ENCODE measurements at places on chromosomes 2 and 18.
A peak's percentile ranks its signal among the peaks of the same experiment; 100 is the strongest.

DNA sequence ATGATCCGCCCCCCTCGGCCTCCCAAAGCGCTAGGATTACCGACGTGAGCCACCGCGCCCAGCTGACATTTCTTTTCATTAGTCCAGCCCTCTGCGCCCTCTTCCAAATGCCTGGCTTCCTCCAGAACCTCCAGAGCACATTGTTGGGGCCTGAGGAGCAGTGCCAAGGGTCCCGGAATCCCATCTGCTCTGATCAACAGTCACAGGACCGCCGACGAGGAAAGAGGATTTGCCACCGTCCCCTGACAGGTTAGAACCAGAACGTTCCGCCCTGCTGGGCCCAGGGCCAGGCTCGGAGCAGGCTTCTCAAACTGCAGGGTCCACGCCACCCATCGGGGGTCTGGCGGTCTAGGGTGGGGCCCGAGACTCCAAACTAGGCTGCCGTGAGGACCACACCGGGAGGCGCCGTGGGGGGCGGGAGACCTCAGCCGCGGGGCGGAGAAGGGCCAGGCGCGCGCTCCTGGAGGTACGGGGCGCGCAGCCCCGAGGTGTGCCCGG is 36.9 kb upstream of the ITM2C start:
- no peak for DNase-seq

DNA sequence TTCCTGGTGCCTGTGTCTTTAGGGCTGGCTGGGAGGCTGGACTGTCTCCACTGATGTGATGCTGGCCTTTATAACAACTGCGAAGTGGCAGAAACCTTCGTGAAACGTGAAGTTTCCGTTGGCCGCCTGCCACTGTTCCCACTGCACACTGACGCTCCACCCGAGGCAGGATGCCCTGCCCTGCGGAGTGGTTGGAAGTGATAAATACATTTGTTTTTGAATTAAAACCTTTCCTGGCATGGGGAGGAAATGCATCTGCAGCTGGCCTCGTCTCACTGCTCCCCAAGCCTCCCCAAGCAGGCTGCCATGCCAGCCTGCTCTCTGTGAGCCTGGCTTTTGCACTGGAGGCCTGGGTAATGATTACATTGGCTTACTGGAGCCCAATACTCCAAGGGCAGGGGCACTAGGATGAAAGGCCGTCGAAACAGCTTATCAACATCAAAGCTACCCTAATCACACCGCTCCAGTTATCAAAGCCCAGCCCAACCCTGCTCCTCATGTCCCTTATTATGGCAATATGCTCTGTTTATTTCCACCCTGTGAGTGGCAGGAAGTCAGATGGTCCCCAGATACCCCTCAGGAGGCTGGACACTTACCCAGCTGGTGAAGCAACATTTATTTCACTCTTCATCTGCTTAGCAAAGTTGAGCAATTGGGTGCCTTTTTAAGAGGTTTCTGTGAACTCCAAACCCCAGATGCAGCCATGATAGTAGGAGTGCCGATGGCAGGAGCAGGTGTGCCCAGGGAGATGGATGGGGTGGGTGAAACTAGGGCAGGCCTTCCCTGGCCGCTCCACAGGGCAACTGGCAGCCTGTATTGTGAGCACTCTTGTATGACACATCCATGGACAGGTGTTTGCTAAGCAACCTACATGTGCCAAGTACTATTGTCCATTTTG is 97.4 kb upstream of the ITGA6 start:
- DNase-seq = no peak

DNA sequence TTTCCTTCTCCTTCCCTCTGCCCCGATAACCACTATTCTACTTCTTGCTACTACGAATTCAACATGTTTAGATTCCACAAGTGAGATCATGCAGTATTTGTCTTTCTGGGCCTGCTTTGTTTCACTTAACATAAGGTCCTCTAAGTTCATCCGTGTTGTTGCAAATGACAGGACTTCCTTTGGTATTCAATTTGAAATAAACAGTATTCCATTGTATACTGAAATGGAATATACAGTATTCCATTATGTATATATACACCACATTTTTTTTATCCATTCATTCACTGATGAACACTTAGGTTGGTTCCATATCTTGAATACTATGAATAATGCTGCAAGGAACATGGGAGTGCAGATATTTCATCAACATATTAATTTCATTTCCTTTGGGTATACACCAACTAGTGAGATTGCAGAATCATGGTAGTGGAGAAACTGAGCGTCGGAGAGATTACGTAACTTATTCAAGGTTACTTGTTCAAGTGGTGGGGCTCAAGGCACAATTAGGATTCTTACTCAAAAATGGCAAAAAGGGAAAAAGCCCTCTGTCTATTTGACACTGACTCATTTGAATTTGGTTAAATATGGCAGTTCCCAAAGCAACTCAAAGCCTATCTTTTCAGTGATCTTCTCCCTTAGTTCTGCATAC is 85.1 kb downstream of the CHN1 start:
- no peak for DNase-seq

GRCh38 chr2:25480561-25480960 is 138.8 kb upstream of the DNMT3A start:
- DNase-seq = no peak

DNA sequence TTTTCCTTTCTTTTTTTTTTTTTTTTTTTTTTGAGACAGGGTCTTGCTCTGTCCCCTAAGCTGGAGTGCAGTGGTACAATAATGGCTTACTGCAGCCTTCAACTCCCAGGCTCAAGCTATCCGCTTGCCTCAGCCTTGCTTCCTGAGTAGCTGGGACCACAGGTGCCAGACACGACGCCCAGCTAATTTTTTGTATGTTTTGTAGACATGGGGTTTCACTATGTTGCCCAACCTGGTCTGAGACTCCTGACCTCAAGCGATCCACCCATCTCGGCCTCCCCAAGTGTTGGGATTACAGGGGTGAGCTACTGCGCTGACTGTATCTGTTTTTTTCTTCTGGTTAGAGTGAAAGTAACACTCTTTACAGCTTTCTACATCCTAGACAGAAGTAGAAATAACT is 240.3 kb upstream of the FBXO11 start:
- no peak for DNase-seq

- DNase-seq = peak; percentile 30
Measured at GRCh38 chr2:233553366-233553765, 13.2 kb downstream of the USP40 start.

DNA sequence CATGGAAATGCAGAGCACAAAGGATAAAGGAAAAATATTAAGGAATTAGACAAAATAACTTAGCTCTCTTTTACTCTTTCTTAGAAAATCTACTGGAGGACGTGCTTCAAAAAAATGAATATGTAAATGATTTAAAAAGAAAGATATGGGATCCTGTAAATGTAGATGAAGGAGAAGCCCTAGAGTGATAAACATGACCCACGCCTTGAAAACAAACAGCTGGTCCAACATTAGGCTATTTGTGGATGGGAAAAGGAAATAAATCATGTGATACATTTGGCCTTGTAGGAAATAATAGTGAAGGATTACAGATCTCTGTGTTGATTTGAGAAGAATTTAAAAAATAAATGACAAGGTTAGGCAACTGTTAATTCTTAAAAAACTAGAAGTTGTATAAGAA is 492.1 kb upstream of the SLC39A10 start:
- no peak for DNase-seq

DNA sequence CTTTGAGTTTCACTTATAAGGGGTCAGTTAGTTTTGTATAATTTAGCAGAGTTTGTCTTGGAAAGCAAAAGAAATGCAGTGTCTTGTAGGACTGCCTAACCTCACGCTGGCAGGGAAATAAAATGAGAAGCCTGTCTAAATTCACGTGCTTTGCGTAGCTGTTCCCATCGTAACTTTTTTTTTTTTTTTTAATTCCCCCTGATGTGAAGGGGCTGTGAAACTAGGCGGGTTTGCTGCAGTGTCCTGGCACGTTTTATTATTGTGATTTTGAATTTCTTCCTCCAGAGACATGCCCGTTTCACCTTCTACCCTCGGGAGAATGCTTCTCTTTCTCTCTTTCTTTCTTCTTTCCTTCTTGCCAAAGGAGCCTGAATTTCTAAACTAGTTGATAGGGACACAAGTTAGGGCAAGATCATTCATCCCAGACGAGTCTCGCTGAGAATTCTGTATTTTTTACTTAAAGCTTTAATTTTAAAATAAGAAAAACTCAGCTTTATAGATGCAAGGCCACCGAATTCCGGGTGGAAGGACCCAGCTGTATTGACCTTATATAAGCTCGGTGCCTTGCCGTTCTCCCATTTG is 2.3 kb downstream of the MEIS1 start:
- peak; percentile 23 for DNase-seq

DNA sequence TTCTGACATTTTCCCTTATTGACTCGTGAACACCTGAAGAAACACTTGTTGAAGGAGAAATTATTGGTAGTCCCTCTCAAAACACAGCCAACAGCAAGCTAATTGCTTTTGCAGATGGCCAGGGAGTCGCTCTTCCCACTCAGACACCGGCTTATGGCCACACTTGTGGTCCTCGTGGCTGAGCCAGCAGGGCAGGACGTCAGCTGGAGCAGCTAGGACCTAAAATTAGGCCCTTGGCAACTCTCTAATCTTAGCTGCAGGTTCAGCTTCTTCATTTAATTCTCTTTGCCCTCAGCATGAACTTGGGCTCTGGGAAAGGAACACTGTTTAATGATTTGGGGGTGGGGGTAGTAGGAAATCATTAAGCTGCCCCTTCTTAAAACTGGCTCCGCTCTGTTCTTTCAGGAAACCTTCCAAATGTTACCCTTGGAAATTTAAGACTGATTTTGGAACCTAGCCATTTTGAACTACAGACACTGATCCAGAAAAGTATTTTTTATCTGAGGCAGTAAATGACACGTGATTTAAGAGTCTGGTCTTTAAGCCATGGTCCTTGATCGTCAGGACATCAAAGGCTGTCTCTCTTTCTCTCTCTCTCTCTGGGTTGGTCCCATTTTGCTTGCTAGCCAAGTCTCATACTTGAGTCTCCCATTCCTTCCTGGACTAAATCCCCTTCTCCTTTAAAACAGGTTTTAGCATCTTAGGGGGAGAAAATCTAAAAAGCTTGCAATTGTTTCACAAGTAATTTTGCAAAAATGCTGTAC is 77.5 kb downstream of the CDK15 start:
- DNase-seq = no peak

DNA sequence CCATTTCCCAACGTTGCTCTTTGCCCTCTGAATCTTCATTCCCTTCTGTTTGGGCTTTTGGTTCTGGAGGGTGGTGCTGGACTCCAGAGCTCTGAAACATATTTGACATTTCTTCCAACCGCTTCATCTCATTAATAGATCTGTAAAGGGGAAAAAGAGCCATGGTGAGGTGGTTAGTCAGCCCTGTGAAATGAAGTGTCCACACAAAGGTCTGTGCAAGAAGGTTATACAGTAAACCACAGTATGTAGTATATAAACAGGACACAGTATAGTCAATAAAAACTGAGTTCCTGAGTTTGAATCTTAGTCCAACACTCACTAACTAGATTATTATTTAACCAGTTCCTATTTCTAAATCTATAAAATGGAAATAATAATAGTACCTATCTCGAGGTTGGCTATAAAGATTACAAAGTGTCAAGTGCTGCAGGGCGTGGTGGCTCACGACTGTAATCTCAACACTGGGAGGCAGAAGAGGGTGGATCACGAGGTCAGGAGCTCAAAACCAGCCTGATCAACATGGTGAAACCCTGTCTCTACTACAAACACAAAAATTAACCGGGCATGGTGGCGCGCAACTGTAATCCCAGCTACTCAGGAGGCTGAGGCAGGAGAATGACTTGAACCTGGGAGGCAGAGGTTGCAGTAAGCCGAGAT is 13.1 kb downstream of the STARD7 start:
- peak; percentile 89 for DNase-seq

GRCh38 chr2:16296331-16297250 is 356.2 kb downstream of the MYCN start:
- DNase-seq = no peak

DNA sequence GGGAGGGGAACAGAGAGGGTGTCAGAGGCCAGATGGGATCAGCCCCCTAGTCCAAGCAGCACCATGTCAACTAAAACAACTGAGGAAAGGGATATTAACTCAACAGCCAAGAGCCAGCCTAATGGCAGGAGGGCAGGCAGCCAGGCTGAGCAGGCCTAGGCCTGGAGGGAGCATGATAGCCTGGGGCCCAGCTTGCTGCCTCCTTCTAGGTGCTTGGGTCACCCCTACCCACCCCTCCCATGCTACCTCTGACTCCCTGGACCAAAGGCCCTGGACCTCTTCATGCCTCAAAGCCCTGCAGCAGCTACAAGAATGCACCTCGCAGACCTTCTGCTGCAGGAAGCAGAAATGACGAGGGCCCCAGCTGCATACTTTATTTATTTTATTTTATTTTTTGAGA is 22.1 kb upstream of the TNS1 start:
- no peak for DNase-seq

DNA sequence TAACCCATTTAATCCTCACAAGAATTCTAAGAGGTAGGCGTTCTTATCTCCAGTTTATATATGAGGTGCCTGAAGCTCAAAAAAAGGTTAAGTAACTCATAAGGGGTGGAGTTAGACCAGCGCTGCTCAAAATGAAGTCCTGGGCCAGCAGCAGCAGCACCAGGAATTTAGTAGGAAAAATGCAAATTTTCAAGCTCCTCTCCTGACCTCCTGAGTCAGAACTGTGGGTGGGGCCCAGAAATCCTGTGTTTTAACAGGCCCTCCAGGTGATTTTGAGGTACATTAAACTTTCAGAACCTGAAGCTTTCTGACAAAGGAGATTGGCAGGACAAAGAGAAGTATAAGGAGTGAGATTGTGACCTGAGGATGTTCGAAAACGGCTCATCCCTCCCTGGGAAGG is 66.0 kb upstream of the CCDC85A start:
- DNase-seq = no peak

- no peak for DNase-seq
Measured at GRCh38 chr2:121288454-121289231, 3.6 kb upstream of the TFCP2L1 start.

DNA sequence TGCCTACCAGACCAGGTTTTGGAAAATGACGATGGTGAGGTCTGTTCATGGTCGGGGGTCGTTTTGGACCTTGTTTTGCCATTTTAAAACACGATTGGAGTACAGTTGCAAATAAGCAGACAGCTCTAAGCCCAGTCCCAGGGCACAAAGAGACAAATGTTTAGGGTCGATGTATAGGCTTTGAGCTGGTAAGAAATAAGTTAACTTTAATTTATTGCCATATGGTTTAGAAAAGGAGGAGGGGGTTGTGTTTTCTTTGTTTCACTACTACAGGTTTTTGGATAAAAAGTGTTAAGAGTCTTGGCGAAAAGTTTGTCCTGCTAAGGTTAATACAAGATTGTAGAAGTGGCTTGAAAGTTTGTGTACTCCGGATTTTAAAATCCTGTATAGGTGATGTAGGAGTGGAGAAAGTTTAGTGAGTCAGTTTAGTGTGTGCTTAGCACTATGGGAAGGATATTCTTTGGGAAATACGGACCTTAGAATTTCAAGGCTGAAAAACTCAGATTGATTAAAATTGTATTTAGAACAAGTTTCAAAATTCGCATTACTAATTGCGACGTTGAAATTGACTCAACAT is 1.3 kb downstream of the KCMF1 start:
- DNase-seq = no peak

GRCh38 chr2:235496239-235496621 is 2.4 kb downstream of the AGAP1 start:
- DNase-seq = no peak

DNA sequence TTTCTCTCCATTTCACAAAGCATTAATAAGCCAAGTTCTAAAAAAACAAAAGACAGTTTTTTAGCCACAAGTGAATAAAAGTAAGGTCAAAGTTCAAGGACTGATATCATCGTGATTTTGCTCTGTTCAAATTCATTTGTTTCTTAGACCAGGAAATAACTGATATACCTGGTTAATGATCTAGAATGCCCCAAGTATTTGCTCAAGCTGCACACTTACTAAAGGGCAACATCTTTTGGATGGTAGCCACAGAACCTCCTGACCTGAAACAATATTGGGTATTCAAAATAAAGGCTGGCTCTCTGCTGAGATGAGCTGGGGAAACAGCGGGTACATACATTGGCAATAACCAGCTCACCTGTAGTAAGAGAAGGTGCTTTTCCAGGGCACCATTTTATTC is 314.7 kb upstream of the LYPD1 start:
- DNase-seq = no peak
